ENCODE measurements at places on chromosomes 3 and 15.
A peak's percentile ranks its signal among the peaks of the same experiment; 100 is the strongest.

GRCh38 chr15:76058714-76059319 lies 968 bp upstream of the TMEM266 start:
- peak; percentile 19 for DNase-seq

- no peak for DNase-seq
Measured at GRCh38 chr3:5007873-5008272, 28.6 kb downstream of the BHLHE40 start.

DNA sequence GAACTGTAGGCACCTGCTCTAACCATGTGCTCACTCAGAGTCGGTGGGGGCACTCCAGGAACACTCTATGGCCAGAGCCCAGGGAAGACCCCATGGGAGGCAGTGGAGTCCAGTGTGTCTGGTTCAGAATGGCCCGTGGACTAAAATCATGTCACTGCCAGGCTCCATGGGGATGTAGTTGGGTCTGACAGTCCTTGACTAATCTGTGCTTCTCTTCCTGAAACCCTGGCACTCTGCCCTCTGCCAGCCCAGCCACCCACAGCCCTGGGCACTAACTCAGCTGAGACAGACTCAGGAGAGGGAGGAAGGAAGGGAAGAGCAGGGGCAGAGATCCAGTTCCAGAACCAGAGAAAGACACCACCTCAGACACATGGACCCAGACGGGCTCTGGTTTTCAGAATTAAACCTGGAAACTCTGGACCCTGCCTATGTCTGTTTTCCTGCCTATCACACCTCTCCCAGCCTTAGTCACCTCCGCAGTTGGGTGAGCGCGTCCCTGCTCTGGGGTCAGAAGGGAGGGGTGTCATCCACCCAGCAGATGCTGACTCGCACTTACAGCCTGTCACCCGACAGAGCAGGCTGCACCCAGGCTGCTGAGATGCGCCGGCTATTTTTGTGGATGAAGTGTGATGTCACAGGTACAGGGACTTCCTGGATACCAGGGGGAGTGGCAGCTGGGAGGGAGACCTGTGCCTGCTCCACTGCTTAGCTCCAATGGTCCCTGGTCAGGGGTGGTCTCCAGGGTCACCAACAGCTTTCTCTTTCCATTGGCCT lies 56.8 kb upstream of the INSYN1 start:
- no peak for DNase-seq

GRCh38 chr3:172808969-172809546 lies 58.5 kb downstream of the ECT2 start:
- DNase-seq, result peak; percentile 14

GRCh38 chr15:74793135-74794028 lies 11.5 kb downstream of the CSK start:
- DNase-seq, result no peak

- DNase-seq, result no peak
Measured at GRCh38 chr3:105653868-105654267, 214.9 kb downstream of the CBLB start.

GRCh38 chr3:99716463-99716995 lies 78.1 kb downstream of the COL8A1 start:
- no peak for DNase-seq

DNA sequence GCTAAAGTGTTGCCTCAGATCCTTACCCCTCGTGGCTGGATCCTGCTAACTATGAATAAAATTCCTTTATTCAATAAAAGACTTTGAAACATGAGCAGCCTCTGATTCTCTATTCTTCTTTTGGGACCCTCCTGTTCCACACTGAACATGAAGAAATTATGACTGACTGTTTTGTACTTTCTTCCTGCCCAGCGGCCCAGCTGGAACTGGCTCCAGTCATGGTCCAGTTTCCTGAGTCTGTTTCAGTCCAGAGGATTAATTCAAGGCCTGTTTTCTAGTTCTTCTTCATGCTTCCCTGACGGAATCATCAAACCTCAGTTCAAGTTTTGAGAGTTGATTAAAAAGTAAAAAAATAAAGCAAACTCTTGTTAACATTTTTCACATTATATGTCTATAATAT lies 52.6 kb upstream of the CP start:
- DNase-seq, result no peak

- DNase-seq, result no peak
Measured at GRCh38 chr3:99803297-99803696, 14.4 kb upstream of the CMSS1 start.

DNA sequence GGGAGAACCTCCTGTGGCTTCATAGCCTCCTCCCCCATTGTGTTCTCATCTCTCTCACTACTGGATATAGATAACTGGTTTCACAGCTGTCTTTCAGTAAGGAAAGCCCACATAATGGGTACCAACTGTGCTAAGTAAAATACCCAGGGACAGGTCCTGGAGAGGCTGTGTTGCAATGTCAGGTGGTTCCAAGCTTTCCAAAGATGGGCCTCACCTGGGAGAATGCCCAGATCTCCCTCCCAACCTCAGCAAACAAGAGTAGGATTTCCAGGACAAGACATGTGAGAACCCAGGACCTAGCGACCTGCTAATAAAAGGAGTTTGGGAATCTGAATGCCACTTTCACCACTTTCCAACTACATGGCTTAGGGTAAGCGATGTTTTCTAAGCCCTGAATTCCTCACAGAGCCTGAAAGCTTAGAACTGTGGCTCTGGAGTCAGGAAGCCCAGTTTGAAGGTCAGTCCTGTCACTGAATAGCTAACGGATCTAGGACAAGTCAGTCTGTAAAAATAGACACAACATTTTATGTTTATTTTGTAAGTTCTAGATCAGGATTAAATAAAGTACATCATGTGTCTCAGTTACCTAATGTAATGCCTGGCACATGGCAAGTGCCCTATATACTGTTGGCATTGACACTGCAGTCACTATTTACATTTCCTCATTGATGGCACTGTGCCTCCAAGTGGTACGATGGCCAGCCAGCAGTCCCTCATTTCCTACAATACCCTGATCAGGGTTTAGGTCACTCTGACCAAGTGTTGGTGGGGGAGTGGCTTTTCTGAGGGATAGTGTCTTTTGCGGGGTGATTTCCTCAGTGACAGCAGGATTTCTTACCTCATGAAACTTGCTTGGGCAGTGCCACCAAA lies 11.9 kb downstream of the CERS3 start:
- no peak for DNase-seq

- DNase-seq, result no peak
Measured at GRCh38 chr3:56595975-56596840, 39.2 kb downstream of the CCDC66 start.

DNA sequence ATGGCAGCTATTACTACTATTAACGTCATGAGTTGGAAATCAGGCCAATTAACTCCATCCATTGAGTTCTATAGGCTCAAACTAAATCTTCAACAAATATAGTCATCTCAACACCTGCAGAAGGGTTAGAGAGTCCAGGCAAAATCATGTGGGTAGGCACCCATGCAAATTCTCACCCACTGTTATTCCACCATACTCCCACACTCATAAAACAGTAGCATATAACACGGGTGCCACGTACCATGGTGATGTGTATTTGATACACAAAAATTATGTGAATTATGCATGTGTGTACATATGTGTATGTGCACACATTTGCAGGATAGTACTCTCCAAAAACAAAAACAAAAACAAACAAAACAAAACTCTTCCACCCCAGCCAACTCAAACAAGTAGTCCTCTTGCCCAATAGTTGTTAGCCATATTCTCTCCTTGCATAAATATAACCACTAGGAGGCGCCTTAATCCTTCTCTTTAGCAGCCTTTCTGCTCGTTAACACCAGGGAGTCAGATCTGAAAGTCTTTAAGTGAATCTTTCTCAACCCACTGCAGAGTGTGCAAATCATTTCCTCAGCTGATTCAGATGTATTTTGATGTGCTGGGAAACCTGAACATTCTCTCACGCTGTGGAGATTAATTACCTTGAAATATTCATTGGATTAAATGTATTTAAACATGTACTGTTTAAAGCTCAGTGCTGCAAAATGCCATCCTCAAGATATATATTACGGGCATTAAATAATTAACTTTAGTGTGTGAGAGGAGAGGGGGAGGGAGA lies 38.0 kb upstream of the COPB2 start:
- DNase-seq, result peak; percentile 72

DNA sequence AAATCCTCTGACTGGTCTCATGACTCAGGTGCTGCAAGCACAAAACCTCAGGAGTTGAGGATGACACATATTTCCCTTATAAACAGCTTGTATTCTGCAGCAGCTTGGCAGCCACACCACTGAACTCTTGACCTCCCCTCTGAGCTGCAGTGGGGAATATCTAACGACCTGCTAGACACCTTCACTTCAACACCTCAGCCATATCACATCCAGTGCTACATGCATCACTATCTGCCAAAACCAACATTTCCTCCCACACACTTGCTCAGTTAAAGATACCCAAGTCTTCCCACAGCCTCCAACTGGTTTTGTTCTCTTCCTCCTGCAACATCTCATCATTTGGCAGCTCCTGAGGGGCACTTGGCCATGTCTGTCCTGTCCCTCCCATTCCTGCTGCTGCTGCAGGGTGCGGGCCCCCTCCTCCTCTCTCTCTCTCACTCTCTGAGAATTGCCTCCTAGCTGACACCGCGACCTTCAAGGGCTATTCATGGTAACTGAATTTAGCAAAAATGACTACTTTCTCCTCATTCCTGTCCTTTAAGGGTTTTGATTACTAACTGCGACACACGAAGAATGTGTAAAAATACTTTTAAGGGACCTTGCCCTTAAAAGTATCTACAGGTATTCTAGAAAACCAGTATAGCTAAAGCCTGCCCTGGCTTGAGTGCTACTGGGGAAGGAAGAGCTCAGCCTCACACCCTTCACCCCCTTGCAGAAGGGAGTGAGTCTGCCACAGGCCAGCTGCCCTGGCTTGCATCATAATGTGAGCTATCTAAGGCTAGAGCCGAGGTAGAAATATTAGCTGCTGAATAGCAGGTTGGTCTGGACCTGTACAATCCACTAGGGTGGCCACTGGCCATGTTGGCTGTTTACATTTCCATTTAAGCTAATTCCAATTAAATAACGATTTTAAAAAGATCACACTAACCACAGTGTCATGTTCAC lies 5.0 kb upstream of the CCR9 start:
- DNase-seq, result peak; percentile 11

- no peak for DNase-seq
Measured at GRCh38 chr3:27311400-27311799, 57.8 kb downstream of the NEK10 start.

DNA sequence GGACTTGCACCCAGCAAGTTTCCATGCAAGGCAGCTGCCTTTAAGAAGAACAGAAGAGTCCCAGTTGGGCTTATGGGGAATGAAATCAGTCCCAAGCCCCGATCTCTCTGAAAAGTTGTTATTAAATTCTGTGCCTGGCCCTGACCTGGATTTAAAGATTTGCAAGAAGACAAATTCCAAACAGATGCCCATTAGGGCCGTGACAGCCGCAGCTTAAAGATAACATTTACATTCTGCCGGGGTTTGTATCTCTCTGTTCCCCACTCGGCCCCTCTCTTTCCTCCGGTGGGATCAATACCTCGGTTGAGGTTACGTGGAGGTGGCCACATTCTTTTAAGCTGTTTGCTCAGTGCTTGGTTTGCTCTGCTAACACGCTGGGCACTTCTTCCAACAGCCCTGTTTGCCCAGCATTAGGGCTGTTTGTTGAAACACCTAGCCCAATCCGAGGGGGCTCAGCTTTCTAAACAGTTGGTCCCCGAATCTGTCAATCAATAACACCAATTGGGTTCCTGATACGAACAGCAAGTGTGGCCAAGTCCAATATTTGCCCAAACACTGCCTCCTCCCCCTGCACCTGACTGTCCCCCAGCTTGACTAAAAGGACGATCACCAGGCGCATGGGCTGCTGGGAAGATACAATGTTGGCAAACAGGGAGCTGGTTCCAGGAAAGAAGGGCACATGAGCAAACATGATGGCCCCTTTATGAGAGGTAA lies 108.6 kb downstream of the RPLP1 start:
- no peak for DNase-seq

DNA sequence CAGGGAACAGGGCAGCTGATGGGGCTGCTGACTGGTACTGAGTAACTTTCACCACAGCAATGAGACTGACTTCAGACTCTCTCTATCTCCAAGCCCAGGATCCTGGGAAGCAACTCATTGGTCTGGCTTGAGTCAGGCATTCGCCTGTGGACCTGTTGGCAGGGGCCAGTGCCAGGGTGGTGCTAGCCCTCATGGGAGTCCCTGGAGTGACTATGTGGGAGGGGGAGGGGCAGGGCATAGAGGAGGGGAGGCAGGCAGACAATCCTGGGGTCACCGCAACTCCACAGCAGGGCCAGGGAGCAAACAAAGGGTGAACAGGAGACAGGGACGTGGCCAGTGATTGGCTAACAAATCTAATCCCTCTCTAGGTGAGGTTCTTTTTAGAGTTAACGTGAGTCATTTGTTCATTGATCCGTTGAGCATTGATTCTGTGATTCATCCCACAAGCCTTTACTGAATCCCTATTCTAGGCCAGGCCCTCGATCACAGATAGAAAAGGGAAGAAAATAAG lies 71.8 kb downstream of the CEMIP start:
- DNase-seq, result no peak

- DNase-seq, result peak; percentile 12
Measured at GRCh38 chr15:57591822-57592367, at the start of gene MYZAP. Gene MYZAP (plus strand): TSS chr15:57591904. CDS start chr15:57592035, 131 bp downstream.

DNA sequence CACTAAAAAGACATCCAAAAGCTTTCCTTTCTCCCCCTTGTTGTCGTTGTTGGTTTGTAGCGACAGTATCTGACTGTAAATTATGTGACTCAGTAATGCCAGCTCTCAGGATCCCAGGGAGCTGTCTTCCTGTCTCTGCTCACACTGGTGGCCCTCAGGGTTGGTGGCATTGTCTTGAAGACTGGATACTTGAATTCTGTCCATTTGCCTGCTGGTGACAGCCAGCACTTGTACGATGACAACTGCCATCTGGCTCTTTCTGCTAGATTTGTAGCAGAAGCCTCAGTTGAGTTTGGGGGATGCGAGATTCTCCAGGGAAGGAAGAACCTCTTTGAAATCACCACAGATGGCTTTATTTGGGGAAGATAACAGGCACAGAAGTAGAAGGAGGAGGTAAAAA lies 120.8 kb downstream of the ARPP21 start:
- no peak for DNase-seq

DNA sequence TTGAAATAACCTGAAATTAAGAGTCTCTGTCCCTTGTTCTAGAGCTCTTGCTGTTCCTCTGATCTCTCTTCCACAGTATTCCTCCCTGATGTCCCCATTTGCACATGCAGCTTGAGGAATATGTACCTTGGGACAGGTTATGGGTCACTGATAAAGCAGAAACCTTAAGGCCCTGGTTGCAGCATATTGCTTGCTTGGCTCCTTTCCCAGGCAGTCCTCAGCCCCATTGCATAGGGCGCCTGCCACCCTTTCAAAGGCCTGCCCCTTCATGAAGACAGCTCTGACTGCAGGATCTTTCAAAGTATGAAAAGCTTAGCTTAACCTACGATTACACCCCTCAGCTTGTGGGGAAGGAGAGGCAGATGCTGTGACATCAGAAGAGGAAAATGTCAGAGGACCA lies 51.6 kb downstream of the WDR76 start:
- DNase-seq, result no peak

- no peak for DNase-seq
Measured at GRCh38 chr3:33943277-33943676, 144.8 kb downstream of the PDCD6IP start.

DNA sequence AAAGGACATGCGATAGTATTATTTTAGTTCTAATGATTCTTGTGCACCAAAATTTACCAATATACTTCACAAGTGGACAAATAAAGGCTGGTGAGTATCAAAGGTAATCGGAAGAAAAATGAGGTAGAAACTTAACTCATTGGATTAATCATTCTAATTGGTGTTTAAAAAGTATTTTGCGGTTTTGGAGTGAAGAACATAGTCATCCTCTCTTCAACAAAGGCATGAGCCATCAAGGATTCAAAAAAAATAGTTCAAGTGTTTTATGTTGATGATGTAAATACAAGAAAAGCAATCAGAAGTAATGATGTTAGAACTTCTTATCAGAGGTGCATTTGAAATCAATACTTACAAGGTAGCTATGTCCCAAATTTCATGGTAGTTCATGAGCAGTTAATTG lies 221.5 kb downstream of the P3H2 start:
- no peak for DNase-seq

All from activated CD4-positive, alpha-beta T cell treated with anti-CD3 and anti-CD28 coated beads, Interleukin-2, Interleukin-4, amounts not matched to agents 100 ng/mL and 50 ng/mL, durations not matched to agents 16 hours and 8 hours (primary cell).